NCI-H1694 treated with DMSO at 0.1 percent for 48 hours (cell line): ENCODE measurements at places on chromosomes 2 and 18.
A peak's percentile ranks its signal among the peaks of the same experiment; 100 is the strongest.

DNA sequence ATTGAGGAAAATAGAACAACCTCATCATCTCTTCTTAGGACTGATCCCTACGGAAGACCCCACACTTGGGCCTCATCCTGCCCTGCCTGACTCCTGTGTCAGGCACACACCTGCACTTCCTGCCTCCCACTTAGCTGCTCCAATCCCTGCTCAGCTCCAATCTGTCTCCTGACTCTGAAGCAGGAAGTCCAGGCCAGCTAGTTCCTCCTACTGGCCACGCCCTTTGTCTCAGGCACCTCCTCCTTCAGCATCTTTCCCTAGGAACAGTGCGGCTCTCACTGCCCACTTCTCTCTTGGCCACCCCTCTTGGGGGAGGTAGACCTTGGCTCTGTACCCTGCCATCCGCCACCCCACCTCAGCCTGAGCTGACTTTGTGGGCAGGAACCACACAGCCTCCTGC lies 135.8 kb downstream of the CELF4 start:
- no peak for DNase-seq

- no peak for DNase-seq
These were observed 70.2 kb downstream of the TPGS2 start for GRCh38 chr18:36758623-36759022.

- DNase-seq = no peak
These were observed 108.1 kb downstream of the TPO start for GRCh38 chr2:1521191-1521877.

GRCh38 chr2:183383854-183384253 lies 259.6 kb downstream of the NUP35 start:
- DNase-seq = no peak

DNA sequence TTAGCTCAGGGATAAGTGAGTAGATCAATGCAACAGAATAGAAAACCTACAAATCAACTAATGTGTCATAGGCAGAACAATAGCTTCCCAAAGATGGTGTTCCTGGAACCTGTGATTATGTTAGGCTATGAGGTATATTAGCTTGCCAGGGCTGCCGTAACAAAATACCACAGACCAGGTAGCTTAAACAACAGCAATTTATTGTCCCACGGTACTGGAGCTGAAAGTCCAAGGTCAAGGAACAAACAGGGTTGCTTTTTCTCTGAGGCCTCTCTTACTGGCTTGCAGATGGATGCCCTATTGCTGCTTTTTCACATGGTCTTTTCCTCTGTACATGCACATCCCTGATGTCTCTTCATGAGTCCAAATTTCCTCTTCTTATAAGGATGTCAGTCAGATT lies 354.9 kb downstream of the TNS1 start:
- DNase-seq = no peak

DNA sequence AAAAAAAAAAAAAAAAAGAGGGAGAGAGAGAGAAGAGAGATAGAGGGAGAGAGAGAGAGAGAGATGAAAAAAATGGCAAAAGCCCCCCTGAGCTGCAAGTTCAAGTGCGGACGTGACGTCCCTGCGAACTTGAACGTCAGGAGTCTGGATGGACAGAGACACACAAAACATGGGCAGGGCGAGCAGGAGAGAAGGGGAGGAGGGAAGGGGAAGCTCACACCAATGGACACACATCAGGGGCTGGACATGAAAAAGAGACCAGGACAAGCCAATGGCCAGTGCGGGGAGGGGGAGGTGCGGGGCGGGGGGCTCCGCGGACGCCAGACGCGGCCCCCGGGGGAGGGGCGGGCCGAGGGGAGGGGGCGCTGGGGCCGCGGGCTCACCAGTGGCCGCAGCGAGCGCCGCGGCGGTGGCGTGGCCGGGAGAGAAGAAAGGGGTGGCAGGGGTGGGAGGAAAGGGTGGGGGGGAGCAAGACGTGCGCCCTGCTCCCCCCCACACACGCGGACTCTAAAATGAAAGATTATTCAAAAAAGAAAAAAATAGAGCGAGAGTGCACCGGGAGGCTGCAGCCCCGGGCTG lies at the start of gene BCL11A:
Gene BCL11A, minus strand, starts transcription at position 160 of the 579 bp plus-strand sequence. CDS start 384 bp downstream, outside the sequence.
- DNase-seq = peak; percentile 70

DNA sequence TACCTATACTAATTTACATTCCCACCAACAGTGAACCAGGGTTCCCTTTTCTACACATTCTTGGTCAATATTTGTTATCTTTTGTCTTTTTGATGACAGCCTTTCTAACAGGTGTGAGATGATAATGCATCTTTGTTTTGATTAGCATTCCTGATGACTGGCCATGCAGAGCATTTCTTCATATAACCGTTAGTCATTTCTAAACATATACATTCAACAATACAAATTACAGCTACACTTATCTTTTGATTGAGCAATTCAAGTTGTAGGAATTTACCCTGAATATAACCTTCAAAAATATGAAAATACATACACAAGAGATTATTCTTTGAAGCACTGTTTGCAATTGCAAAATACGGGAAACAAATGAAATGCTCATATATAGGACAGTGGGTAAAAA lies 94.9 kb downstream of the TMEM131 start:
- no peak for DNase-seq

GRCh38 chr2:220966636-220967035 lies 605.5 kb downstream of the EPHA4 start:
- DNase-seq = no peak

GRCh38 chr2:161085149-161085548 lies 75.1 kb upstream of the TANK start:
- no peak for DNase-seq
